ENCODE measurements at places on chromosomes 2 and 18.

DNA sequence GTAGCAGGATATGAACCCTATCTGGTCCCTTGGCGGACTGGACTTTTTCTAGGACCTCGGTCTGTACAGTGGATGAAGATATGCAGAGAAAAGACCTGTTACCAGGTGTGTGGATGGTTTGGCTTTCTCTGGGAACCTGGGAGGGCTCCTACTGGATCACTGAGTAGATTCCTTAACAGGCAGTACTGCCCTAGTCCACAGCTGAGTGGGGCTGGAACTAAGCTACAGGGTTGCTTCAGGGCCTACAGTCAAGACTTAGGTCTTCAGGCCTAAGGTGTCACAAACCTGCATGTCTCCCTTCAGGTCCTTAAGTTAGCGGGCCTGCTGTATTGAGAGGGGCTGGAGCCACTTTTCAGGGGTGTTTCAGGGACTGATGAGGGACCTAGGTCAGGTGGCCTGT, 42.9 kb downstream of the ORC4 start:
- no peak for DNase-seq

DNA sequence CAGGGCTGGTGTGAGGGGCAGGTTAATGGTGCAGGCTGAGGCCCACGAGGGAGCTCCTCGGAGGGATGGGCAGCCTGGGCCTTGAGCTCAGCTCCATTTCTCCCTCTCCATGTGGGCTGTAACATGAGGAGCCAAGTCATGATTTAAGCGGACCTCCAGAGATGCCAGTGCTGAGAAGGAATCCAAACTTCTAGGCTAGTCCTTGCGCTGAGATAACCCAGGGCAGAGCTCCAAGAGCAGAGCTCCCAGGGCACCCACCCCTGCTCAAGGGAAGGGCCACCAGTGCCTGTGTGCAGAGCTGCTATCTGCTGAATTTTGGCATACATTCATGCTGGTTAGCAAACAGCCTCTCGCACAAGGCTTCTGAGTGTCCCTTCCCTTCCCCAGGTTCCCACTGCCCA, 95.1 kb downstream of the MRO start:
- DNase-seq: no peak

DNA sequence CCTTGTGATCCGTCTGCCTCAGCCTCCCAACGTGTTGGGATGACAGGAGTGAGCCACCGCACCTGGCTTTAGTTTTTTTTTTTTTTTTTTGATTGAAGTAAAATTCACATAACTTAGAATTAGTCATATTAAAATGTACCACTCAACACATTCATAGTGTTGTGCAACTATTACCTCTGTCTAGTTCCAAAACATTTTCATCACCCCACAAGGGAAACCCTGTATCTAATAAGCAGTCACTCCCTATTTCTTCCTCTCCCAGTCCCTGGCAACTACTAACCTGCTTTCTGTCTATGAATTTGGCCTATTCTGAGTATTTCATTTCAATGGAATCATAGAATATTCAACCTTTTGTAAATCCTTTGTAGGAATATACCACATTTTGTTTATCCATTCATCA, 123.9 kb upstream of the FAM117B start:
- DNase-seq: no peak

DNA sequence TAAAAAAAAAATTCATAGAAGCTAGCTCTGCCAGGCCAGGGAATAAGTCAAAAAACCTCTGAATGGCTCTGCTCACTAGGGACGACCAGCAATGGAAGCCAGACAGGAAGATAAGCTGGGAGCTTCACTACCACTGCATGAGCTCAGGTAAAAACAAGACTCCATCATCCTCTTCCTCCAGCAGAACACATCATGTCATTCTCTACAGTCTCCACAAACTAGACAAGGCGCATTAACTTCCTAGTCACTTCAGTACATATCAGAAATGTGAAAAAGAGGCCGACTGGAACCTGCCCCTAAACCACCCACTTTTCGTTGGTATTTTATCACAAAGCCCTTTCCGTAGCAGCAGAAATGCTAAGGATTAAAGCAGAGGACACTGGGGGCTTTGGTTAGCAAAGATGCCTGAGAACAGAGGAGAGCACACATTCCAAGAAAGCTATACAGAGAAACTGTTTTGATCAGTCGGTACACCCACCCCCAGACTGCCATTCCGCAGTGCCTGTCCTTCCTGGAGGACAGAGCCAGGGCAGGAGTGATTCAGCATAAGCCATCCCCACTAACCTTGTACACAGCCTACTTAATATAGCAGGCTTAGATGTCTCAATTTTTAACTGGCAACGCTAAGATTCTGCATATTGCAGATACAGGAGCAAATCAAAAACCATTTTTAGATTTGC, 53.4 kb downstream of the AAK1 start:
- no peak for DNase-seq

GRCh38 chr2:217941339-217941738, 61.5 kb downstream of the TNS1 start:
- no peak for DNase-seq

GRCh38 chr2:27442920-27443282, 720 bp downstream of the KRTCAP3 start:
- DNase-seq: no peak

- no peak for DNase-seq
Measured at GRCh38 chr2:133434959-133435668, 133.1 kb downstream of the NCKAP5 start.

- no peak for DNase-seq
Measured at GRCh38 chr2:60105906-60106305, 447.5 kb downstream of the BCL11A start.

Data from stimulated activated CD8-positive, alpha-beta memory T cell treated with anti-CD3 and anti-CD28 coated beads, Interleukin-4, amount 100 ng/mL, for 4 hours (primary cell).